Iris pigment epithelial cell (primary cell): ENCODE measurements at places on chromosomes 16 and 17.

GRCh38 chr16:79073566-79073965, 527.0 kb downstream of the MAF start:
- no peak for DNase-seq

GRCh38 chr17:66420961-66421371, 118.6 kb downstream of the PRKCA start:
- DNase-seq = peak; percentile 40

DNA sequence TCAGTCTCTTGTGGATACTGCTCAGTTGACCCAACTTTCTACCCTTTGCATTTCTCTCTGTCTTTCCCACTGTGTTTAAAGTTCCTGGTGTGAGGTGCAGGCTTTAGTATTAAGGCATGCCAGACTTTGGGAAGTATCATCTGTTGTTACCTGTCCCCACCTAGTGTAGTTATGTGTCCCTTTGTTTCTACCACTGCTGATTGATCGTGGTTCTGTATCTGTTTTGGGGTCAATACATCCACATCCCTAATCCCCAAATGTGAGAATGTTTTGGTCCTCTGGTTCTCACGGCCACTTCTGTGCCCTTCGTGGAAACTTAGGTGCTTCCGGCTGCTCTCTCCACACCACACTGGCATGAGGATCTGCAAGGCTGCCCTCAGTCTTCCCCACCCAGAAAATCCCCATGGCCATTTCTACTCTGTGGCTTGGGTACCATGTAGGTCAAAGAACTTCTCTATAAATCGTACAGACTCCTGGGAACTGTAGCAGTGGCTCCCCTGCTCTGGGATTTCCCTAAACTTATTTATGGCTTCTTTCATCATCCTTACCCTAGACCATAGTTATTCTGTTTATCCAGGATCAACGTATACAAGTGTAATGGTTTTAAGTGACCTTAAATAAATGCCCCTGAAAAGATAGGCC, 443.2 kb downstream of the XYLT1 start:
- no peak for DNase-seq

- peak; percentile 3 for DNase-seq
Measured at GRCh38 chr16:51592535-51593300, 441.6 kb upstream of the SALL1 start.

- no peak for DNase-seq
Measured at GRCh38 chr16:50635505-50636392, 45.4 kb downstream of the SNX20 start.

DNA sequence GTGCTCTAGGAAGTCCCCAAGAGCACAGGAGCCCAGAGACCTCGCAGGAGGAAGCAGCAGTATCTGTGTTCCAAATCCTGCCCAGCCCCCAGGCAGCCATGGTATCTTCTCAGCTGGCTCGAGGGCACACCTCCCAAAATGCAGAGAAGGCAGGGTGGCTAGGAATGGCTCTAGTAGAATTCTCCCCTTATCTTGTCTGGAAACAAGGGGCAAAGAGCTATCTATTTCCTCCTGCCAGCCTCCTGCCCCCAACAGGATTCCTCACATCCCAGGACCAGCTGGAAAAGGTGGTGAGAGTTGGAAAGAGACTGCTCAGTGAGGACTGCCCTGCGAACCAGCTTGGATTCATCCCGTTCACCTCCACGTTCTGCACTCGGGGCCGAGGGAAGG, 8.6 kb upstream of the TSPOAP1 start:
- DNase-seq = no peak

GRCh38 chr17:3889325-3890012, 3.4 kb downstream of the CAMKK1 start:
- DNase-seq = peak; percentile 4

GRCh38 chr16:50550035-50550434, 1.8 kb downstream of the NKD1 start:
- DNase-seq = no peak

DNA sequence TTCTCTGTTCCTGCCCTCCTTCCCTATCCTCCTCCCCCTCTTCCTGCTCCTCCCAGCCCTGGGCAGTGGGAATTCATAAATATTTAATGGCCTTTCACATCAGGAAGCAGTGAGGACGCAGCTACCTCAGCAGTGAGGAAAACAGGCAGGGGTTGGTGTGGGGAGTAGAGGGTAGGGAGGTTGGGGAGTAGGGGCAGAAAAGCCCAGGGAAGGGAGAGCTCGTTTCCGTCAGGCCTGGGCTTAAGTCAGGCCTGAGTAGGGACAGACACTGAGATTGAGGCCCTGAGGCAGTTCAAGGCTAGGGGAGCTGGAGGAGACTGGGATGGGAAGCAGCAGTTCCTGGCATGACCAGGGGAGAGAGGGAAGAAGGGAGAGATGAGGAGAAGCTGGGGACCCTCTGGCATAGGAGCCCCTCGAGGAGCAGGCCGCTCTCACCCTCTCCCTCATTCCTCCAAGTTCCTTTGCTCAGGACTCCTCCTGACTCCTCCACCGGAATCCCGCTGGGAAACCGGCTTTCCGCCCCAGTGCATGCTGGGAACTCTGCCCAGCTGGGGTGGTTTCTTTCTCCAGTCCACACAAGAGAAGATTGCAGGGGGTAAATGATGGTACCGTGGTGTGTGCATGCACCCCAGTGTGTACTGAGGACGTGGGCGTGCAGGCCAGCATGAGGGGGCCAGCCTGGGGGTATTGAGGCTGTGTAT, 6.2 kb downstream of the SAMD14 start:
- no peak for DNase-seq

GRCh38 chr16:3482659-3483241, 12.5 kb downstream of the C16orf90 start:
- DNase-seq = no peak

DNA sequence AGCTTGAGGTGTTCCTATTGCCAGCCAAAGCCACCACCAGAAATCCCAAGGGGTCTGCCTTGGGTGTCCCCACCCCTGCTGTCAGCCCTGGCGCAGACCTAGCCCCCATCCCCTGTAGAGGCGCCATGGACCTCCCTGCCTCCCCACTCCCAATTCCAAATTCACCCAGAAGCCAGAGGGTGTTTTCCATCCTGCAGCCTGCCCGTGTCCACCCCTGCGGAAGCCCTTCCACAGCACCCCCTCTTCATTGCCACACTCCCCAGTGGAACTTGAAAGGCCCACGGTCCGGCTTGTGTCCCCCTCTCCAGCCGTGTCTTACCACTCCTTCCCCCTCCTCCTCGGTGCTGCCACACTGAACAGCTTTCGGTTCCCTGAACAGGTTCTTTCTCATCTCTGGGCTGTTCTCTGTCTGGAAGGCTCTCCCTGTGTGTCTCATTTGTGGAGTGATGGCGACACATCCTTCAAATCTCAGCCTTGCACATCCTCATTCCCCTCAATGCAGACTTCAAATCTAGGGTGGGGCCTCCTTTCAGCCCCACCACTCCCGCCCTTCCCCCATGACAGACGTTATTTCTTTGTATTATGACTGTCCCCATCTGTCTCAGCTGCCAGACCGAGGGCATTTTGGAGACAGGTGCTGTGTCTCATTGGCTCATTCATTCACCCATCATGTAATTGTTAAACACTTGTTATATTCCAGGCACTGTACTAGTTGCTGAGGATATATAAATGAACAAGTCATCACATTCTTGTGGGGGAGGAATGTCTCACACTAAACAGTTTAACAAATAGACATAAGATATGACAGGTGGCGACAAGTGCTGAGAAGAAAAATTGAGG, 36.3 kb downstream of the ADGRG5 start:
- DNase-seq = no peak

GRCh38 chr16:57576429-57576870, 34.0 kb downstream of the ADGRG5 start:
- peak; percentile 58 for DNase-seq

DNA sequence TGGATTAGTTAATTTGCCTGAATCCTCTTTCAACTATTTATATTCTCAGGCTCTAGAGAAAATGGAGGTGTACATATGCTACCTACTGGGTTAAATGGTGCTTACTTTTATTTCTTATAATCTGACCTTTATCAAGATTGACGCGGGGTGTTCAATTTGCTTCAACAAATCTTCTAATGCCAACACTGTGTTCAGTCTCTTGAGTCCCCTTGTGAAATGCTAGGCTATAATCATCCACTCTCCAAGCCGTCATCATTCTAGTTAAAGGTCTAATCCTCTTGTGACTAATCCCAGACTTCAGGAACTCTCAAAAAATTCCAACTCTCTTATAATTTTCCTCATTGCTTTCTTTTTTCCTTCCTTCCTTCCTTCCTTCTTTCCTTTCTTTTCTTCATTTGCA, 1396.2 kb downstream of the CDH8 start:
- no peak for DNase-seq

DNA sequence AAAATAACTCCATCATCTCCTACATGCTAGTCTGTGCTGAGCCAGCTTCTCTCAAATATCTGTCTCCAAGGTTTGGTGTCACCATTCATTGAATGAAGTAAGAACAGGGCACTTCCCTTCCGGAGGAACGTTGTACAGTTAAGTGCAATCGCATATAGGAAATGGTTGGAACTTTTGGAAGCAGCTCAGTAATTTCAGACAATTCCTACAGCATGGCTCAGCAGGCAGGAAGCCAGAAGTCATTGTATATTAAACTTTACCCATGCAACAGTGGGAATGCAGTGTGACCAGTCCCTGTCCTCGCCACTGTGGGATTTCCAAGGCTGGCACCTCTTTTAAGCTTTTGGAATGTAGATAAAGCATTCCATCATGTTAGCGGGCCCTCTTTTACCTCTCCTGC, 51.1 kb upstream of the MYH2 start:
- no peak for DNase-seq

DNA sequence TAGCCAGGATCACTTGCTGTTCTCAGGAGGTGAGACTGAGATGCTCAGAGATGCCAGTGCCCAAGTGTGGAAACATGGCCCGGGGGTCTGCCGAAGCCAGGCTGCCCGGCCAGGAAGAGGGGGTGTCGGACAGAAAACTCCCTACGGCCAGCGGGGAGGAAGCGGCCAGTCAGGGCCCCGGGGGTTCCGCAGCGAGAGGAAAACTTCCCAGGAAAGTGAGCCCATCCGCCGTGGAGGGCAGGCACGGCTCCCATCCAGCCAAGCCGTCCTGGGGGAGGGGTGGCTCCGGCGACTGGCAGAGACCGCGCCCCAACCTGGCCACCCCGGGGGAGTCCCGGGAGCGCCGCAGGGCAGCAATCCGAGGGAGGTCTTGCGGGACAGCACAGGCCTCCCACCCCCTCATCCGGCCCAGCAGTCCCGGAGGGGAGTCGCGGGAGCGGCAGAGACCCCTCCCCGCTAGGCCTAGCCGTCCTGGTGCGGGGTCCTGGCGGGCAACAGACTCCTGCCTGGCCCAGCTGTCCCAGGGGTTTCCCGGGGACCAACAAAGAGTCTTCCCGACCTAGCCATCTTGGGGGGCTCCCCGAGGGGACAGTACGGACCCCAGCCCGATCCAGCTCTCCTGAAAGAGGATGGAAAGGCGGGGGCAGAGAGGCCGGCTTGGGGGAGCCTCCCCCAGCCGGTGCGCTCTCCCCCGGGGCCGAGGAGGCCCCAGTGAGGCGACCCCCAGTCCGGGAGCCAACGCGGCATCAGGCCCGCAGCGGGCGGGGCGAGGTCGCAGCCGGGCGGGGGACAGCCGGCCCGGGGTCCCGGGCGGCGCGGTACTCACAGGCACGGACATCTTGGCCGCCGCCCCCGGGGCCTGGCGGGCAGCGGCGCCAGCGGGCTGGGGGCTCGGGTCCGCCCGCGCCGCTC, 13.8 kb upstream of the BCAR1 start:
- no peak for DNase-seq

- DNase-seq = peak; percentile 18
Measured at GRCh38 chr17:67773246-67773645, 52.1 kb upstream of the BPTF start.

DNA sequence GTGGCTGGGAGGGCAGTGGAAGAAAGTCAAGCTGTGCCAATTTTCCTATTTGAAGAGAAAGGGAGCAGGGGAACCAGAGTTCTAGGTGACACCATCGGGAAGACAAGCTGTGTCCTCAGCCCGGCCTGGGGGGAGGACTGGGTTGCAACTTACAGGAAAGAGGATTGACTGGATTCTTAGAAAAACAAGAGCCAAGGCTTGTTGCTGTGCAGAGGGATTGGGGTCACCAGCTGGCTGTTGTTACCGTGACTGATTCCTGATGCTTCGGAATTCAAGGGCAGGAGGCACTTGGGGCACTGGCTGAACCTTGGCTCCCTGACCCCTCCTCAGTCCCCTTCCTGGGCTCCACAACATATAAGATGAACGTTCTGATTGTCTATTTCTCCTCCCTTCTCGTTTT, 16.8 kb upstream of the MMP2 start:
- no peak for DNase-seq

DNA sequence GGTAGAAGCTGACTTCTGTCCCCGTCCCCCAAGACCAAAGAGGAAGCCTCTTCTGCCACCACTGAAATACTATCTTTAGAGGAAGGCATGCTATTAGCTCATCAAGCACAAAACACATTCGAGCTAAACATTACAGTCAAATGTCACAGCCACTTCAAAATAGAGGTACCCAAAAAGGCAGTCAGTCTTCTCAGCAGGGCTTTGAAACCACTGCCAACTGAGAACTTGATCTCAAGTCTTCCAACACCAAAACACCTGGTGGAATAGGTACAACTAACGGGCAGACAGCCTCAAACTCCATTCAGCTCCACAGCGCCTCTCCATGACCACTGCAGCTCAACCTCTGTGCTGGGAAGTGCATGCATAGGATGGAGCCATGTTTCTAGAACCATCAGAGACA, 36.0 kb downstream of the ZFHX3 start:
- no peak for DNase-seq

GRCh38 chr16:51834133-51834532, 683.1 kb upstream of the SALL1 start:
- peak; percentile 31 for DNase-seq

GRCh38 chr16:54934481-54935265, 4.0 kb downstream of the IRX5 start:
- DNase-seq = no peak

- no peak for DNase-seq
Measured at GRCh38 chr16:81790277-81790676, 11.2 kb downstream of the PLCG2 start.

DNA sequence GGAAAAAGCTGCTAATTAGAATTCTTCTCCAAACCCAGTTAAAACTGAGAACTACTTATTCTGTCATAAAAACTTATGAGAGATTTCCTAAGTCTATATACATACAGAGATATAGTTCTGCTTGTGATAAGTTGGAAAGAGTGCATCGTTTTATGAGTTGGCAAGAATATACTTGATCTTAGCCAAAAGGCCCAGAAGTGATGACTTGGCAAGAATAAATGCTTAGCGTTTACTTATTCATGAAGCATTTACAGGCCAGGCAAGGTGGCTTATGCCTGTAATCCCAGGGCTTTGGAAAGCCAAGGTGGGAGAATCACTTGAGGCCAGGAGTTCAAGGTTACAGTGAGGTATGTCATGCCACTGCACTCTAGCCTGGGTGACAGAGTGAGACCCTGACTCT, 81.7 kb downstream of the CYB561 start:
- DNase-seq = peak; percentile 64
